ENCODE measurements at places on chromosomes 5 and 9.

DNA sequence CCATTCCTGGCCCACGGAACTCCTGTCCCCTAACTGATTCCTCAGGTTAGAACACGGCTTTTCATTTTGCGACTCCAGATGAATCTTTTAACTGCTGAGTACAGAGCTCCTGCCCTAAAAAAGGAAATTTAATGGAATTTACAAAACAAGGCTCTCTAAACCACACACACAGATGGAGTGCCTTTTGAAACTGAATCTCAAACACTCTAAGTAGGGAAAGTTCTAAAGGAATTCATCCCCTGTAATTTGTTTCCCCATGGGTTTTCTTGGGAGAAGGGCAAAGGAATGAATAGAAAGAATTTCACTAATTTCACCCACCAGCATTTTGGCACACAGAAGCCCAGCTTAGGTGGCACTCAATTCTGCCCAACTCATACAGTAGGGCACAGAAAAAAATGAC, 106.5 kb downstream of the THBS4 start:
- DNase-seq, result no peak

- DNase-seq, result no peak
Measured at GRCh38 chr5:132800545-132800944, 12.6 kb upstream of the SOWAHA start.

GRCh38 chr9:32508728-32509127, 17.3 kb downstream of the RIGI start:
- DNase-seq, result no peak

DNA sequence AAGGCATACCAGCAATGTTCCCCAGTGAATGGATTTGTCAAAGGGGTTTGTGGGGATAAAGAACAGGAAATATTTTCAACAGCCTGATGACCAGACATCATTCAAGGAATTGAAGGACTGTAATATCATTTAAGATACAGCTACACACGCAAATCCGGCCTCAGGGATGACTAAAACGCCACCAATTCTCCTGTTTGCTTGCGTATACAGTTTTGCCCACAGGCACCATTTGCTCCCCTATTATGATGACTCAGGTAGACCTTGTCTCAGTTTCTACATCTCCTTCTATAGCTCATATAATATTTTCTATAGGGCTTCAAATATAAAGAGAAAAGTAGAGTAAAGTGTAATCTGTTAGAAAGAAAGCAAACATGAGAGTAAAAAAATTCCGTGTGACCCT, 29.7 kb upstream of the ITGA1 start:
- no peak for DNase-seq

DNA sequence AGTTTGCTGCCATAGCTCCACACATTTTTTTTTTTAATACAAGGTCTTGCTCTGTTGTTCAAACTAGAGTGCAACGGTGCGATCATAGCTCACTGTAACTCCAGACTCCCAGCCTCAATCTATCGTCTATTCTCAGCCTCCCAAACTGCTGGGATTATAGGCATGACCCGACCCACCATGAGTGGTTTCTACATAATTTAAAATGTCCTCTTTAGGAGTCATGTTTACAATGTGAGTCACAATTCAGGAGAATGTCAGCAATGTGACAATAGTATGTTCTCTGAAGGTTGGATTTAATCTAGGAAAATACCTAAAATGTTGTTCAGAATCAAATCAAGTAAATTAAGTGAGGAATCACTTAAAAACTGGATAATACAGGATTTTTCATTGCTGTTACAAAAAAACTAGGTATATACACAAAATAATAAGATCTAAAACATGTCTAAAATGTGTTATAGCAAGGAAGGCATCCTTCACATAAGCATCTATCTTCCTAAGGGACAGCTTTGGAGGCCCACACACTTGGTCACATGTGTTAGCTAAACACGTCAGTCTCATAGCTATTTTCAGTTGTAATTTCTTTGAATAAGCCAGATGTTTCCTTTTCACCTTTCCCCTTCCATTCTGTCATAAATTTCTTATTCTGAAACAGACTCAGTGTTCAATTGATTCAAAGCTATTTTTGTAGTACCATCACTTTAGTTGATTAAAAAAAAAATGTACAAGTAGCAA, 30.0 kb upstream of the ELAVL2 start:
- no peak for DNase-seq

DNA sequence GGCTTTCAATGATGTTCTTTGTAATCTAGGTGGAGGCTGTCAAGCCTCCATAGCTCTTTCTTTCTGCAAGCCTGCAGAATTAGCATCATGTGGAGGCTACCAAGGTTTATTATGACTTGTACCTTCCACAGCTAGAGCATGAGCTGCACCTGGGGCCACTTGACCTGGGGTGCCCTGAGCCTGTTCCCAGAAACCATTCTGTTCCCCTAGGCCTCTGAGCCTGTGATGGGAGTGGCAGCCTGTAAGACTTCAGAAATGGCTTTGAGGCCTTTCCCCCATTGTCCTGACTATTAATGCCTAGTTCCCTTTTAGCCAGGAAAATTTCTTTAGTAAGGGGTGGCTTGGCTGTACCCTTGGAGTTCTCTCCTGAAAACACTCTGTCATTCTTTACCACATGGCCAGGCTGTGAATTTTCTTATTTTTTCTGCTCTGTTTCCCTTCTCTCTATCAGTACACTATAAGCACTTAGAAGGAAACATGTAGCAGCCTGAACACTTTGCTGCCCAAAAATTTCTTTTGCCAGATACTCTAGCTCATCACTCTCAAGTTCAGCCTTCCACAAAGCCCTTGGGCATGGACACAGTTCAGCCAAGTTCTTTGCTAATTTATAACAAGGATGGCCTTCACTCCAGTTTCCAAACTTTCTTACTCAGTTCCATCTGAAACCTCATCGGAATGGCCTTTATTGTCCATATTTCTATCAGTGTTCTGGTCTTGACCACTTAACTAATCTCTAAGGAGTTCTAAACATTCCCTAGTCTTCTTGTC, 61.4 kb upstream of the NR3C1 start:
- DNase-seq, result no peak

GRCh38 chr5:88438006-88438405, 169.4 kb upstream of the TMEM161B start:
- no peak for DNase-seq

DNA sequence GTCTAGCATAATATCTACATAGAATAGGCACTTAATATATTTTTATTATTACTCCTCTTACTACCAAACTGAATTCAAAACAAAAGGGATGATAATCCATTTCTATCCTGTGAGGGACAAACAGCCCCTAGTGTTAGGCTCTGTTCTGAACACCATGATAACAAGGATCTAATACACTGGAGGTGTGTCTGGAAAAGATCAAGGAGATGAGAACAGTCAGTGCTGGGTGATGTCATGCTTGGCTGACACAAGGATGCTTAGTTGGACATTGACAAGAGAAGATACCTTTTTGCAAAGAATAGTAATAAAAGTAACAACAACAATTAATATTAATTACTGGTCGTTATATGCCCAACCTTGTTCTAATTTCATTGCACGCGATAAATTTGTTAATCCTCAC, 458.7 kb downstream of the EBF1 start:
- DNase-seq, result no peak

All from cortex of kidney (tissue), 1 donor.